Spleen (tissue), 13 donors: ENCODE measurements at places on chromosomes 7 and 10. TPM values are rescaled to one million over a fixed set of nuclear protein-coding genes. Genes with fewer than 3 reads are reported as not detected.

SFTPD gene
- total RNA-seq = not detected

CDK6 gene
- 25.2 TPM for total RNA-seq

REPIN1 gene
- total RNA-seq = 126 TPM

NOC3L gene
- 26.8 TPM for total RNA-seq

PPP1R9A gene
- 14.9 TPM for total RNA-seq

MEOX2 gene
- total RNA-seq = 0.64 TPM

TAS2R5 gene
- 1.8 TPM for total RNA-seq

PRR15 gene
- total RNA-seq = not detected

HYAL4 gene
- total RNA-seq = 0.26 TPM

ODAD2 gene
- 0.72 TPM for total RNA-seq

RBP3 gene
- total RNA-seq = not detected

ALOX5 gene
- total RNA-seq = 87.2 TPM

TCERG1L gene
- total RNA-seq = not detected

EIF5AL1 gene
- not detected for total RNA-seq

EN2 gene
- not detected for total RNA-seq

NAT16 gene
- not detected for total RNA-seq

UNCX gene
- total RNA-seq = not detected

GPC2 gene
- 4.6 TPM for total RNA-seq

MYO3A gene
- total RNA-seq = 0.09 TPM

WNT2 gene
- total RNA-seq = 1.5 TPM

CPXM2 gene
- total RNA-seq = 38.2 TPM

LIPN gene
- 3.6 TPM for total RNA-seq

EBLN1 gene
- total RNA-seq = not detected

PRPS1L1 gene
- not detected for total RNA-seq

ZNF804B gene
- total RNA-seq = not detected

WDR86 gene
- total RNA-seq = 67.3 TPM

FRMD4A gene
- total RNA-seq = 127 TPM

ZC3HAV1L gene
- total RNA-seq = 11.1 TPM

HDAC9 gene
- total RNA-seq = 73.4 TPM

CRYGN gene
- total RNA-seq = 0.32 TPM

TMEM225B gene
- not detected for total RNA-seq

TLL2 gene
- 0.70 TPM for total RNA-seq

PRKCQ gene
- 10.2 TPM for total RNA-seq

SP8 gene
- total RNA-seq = not detected
